Amniotic stem cell (primary cell): ENCODE measurements at places on chromosomes 3 and 15.

DNA sequence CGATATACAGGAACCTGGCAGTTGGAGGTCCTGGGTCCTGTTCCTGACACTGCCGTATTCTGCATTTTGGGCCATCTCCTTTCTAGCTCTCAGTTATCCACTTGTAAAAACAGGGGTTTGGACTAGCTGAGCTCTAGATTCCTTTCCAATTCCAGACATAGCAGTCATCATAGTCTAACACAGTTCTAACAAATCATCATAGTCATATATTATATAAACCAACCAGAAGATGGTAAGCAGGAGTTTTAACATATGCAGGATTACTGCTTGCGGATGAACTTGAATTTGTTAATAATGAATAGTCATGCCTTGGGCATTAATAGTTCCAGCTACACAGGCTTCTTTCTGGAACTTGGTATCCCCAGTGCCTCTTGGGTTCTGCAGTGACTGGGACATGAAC is 26.6 kb downstream of the MASP1 start:
- DNase-seq, result no peak

DNA sequence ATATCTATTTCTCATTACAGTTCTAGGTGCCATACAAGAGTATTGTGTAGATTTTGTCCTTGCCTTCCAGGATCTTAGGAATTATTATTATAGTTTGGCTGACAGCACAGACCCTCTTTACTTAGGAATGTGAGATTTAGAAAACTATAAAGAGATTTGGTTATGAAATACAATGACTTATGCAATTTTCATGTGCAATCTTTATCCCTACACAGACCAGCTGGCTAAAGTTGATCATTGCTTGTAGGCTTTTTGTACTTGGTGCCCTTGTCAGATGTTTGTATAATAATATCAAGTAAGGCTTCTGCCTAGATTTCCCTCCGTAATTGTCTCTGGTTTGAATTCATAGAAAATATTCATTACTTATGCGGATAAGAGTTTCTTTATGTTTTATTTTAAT is 174.5 kb upstream of the GAP43 start:
- DNase-seq, result no peak

DNA sequence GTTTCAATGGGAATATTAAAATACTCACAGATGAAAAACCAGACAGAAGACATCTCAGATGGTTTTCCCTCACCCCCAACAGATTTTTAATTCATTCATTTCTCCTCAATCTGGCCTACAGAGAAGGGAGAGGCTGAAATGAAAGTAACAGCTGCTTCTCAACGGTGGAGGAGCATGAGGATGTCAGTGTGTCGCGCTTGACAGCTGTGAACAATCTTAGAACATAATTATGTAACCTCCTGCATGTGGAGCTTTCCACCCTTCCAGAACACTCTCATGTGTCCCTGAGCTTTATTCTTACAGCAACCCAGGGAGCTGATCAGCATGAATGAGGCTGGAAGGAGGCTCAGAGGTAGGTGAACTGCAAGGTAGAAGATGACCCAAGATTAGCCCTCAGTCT is 52.7 kb downstream of the MB21D2 start:
- DNase-seq, result no peak

DNA sequence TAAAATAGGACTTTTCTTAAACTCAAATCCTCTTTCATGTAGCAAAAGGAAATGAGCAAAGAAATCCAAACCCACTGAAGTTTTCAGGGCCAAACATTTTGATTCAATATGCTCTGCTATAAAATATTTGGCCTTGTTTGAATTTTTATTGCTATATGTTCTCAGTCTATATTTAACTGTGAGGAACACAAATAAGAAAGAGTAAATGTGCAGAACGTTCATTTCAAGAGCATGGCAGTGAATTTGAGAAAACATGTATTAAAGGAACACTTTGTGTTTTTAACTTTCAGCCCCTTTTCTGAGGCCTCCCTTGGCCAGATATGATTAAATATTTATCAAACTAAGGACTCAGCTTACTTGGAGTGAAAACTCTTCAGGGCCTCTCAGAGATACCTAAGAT is 124.7 kb upstream of the CCNL1 start:
- no peak for DNase-seq
